DMS 273 treated with DMSO at 0.1 percent for 48 hours (cell line): ENCODE measurements at places on chromosomes 13 and 19.

- DNase-seq: peak; percentile 24
Observed at GRCh38 chr19:40424637-40425449, 949 bp downstream of the SERTAD1 start.

DNA sequence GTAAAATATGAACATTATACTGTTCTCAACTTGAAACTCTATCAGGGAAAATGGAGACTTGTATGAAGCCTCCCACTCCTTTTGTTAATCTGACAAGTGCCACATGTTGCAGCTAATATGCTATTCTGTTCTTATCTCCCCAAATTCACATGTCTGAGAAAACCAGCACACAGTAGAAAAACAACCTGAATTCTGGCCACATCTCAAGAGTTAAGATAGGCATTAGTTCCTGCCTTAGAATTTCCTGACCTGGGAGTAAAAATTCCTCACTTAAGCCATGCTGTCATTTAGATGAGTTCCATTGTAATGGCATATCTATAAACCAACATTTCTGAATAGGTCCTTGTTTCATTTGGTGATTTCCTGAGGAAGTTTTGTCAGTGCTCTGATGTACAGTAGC lies 1098.5 kb downstream of the EFNB2 start:
- DNase-seq: no peak

DNA sequence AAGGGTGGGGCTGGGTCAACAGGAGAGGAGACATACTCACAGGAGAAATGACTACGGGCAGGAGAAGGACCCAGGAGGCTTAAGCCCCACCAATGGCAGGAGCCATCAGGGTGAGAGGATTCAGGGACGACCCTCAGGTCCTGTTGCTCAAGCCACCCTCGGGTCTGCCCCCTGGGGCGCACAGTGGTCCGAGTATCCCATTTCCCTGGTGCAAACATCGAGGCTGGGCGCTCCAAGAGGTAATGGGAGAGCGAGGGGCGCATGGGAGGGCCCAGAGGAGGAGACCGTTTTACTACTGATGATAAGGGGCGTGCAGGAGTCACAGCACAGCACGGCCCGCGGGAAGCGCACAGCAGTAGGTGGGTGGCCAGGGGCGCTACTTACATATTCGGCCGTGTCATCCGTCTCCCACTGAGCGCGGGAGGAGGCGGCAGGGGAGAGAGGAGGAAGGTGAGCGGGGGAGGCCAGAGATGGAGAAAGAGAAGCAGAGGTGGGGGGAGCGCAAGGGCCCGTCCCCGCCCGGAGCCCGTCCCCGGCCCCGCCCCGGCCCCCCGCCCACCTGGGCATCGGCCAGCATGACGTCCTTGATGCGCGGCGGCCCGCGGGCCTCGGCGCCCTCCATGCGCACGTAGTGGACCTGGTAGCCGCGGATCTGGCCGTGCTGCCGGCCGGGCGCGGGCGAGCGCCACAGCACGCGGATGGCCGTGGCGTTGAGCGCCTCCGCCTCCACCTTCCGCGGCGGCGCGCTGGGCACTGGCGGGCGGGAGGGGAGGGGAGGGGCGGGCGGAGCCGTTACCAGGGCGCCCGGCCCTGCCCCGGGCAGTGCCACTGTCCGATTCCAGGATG lies 111.5 kb downstream of the PTPRS start:
- DNase-seq: no peak

DNA sequence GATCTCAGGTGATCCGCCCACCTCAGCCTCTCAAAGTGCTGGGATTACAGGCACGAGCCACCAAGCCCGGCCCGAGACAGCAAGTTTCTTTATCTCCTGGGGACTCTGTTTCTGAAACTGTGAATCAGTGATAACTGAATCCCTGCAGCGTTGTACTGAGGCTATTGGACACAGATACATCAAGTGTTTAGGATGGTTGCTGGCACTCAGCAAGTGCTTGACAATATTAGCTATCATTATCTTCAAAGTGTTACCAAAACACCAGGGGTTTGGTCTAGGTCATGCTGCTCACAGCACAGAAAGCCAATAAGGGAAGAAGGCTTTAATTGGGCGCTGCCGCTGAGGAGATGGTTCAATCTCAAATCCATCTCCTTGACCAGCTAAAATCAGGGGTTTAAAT lies 20.5 kb upstream of the PNMA8C start:
- no peak for DNase-seq

DNA sequence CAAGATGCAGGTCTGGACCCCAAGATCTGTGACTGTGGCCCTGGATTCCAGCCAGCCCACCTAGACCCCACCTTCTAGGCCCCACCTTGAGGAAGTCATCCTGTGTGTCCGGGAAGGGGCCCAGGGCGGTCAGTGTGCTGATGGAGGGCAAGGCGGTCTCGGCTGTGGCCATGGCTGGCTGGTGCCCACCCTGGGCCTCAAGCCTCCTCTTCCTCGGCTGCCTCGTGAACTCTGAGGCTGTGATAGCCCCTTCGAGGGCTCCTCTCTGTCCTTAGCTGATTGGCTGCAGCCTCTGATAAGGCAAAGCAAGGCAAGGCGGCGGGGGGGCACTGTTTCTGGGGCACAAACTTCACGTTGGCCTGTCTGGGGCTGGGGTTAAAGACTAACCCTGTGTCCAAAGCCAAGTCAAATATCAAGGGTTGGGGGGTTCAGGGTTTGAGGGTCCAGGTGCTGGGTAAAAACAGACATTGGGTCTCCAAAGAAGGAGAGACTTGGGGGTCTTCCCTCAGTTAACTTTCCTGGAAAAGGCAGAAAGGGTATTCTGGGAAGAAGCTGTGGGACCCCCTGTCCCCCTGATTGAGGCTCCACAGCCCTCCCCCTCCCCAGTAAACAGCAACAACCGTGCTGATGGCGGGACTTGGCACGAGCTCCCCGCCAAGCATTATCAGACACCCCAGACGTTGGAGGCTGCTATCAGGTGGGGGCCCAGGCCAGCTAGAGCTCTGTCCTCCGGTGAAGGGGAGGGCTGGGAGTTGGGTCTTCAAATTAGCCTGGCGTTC lies at the start of gene KLF1:
Gene KLF1, minus strand, starts transcription at position 233 of the 779 bp plus-strand sequence. Its CDS starts 61 bp downstream, at position 172.
- no peak for DNase-seq

DNA sequence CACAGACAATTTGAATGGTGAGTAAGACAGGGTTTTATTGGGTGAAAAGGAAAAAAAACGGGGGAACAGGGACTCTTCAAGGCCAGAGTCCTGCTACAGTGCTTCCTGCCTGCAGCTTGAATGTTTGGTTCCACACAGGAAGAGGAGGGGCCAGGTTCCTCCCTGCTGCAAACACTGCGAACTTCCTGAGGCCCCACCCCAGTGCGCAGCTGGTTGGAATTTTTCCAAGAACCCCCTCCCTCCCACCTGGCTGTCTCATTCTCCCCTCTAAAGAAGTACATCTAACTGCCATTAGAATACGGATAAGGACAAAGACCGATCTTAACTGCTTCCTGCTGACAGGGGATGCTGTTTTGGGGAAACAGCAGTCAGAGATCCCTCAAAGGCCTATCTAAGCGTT lies 184.9 kb downstream of the GGACT start:
- no peak for DNase-seq

DNA sequence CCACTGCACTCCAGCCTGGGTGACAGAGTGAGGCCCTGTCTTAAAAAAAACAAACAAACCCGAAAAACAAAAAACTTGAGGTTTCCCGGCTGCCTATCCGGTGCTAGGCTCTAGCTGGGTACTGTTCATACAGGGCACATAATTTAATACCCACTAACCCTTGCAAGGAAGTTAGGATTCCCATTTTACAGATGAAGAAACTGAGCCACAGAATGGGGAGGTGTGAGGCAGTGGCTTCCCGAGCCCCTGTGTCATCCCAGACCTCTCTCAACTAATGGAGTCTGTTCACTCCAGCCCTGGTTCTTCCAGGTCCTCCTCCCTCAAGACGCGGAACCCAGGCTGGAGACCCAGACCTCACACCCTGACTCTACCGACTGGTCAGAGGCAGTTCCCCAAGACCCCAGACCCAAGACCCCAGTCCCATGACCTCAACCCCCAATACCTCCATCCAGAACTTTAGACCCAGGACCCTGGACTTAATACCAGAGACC lies 576 bp downstream of the APBA3 start:
- no peak for DNase-seq

- DNase-seq: no peak
Observed at GRCh38 chr19:31546205-31546960, 197.1 kb upstream of the TSHZ3 start.

DNA sequence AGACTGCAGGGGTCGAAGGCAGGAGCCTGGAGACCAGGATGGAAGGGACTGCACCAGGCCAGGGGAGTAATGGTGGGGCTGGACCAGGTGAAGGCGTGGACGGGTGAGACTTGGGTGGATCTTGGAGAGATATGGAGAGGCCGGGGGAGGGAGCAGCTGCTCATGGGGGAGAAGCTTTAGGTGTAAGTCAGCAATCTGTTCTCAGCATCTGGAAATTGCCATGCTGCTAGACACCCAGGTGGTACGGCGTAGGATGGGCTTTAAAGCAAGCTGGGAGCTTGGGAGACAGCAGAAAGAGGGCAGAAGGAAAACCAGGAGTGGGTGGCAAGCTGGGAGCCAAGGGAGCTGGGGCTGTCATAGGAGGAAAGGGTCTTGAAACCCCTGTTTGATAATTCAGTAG lies 3.0 kb downstream of the CERS4 start:
- DNase-seq: peak; percentile 48

DNA sequence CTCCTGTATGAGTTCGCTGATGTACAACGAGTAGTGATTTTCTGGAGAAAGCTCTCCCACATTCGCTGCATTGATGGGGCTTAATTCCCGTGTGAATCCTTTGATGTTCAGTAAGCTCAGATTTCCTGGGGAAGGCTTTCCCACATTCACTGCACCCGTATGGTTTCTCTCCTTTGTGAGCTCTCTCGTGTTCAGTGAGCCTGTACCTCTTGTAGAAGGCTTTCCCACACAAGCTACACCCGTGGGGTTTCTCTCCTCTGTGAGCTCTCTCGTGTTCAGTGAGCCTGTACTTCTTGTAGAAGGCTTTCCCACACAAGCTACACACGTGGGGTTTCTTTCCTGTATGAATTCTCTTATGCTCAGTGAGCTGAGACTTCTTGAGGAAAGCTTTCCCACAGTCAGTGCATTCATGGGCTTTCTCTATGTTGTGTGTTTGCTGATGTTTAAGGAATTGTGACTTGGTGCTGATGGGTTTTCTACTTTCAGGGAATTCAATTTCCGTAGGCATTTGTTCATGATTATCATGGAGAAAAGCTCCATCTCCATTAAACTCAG lies 3.5 kb upstream of the ZNF577 start:
- no peak for DNase-seq

- DNase-seq: no peak
Observed at GRCh38 chr13:103275722-103276121, 209.5 kb upstream of the SLC10A2 start.

GRCh38 chr19:51689751-51690453 lies 3.2 kb upstream of the SPACA6 start:
- no peak for DNase-seq

- no peak for DNase-seq
Observed at GRCh38 chr13:100334214-100334613, 245.3 kb downstream of the PCCA start.

- no peak for DNase-seq
Observed at GRCh38 chr13:23670793-23671192, 100.6 kb downstream of the TNFRSF19 start.

DNA sequence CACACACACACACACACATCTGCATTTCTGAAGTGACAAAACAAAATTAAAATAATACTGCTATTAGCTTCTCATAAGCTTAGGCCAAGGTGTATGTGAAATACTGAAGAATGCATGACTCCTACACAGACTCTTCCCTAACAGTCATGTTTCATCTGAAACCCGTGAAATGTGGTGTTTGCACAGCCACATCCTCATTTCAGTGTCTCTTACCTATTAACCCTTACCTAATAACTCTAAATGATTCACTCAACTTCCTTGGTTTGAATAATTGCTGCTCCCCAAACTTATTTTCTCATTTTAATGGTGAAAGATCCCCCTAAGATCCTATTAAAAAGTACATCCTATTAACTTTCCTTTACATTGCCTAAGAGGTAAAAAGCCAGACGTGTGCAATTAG lies 117.6 kb downstream of the MIPEP start:
- DNase-seq: no peak

DNA sequence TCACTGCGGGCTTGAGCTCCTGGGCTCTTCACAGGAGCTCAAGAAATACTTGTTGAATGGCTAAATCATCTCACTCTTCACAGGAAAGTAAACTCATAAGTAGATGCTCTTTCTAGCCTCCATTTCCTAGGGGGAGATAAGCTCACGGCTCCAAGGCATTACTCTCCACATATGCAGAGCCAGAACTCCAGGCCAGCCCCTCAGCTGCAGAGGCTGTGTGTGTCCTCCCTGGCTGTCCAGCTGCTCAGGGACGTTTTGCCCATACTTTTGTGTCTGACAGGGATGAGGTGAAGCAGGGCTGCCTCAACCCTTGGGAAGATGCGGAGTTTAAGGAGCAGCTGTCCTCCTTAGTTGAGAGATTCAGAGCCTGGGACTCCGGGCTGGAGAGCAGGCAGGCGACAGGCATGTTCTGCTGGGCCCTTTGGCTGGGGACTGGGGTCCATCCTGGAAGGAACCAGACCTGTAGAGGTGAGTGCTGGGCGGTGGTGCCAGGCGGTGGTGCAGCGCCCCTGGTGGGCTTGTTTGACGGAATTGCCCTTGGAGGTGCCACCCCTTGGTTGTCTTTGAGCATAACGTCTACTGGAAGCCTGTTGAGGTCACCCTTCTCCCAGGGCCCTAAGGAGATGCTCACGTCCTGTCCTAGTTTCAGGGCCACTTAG lies 20.5 kb upstream of the SLC15A1 start:
- DNase-seq: no peak

- DNase-seq: no peak
Observed at GRCh38 chr19:10508707-10509106, 5.6 kb upstream of the KEAP1 start.

- no peak for DNase-seq
Observed at GRCh38 chr19:6700586-6701316, 19.7 kb downstream of the C3 start.

GRCh38 chr19:41426952-41427646 lies at the start of gene B3GNT8:
B3GNT8 (minus strand) TSS chr19:41427374; CDS start chr19:41426778, 596 bp downstream.
- DNase-seq: peak; percentile 51

GRCh38 chr13:62850331-62850730 lies 1434.7 kb upstream of the PCDH20 start:
- DNase-seq: no peak

DNA sequence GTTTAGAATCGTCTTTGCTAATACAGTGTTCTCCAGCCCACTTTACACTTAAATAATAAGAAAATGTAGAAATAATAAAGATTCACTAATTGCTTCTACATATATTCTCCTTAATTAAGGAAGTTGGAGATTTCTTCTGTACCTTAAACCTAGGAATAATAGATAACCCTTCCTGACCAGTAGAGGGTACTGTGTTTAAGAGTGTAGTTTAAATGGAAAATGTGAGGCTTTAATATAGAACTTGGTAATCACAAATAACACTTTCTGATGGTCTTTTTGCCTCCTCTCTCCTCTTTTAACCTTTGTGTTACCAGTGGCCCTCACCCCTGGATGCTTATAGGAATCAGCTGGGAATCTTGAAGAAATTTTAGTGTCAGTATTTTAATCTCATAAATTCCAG lies 20.7 kb downstream of the POMP start:
- no peak for DNase-seq

DNA sequence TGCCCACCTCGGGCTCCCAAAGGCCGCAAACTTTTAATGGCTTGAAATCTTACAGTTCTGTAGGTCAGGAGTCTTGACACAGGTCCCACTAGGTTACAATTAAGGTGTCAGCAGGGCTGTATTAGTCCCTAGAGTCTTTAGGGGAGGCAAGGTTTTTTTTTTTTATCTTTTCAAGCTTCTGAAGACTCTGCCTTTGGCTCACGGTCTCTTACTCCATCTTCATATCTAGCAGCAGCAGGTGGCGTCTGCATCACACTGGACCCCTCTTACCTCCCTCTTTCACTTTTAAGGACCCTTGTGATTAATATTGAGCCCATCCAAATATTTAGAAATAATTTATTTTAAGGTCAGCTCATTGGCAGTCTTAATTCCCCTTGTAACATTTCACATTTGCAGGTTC lies 11.6 kb downstream of the MIR17HG start:
- no peak for DNase-seq
